ENCODE measurements at places on chromosomes 16 and 17. TPM values are rescaled to one million over a fixed set of nuclear protein-coding genes. Genes with fewer than 3 reads are reported as not detected.

The TTLL6 gene
- total RNA-seq, result not detected

The RAB26 gene
- 1.8 TPM for total RNA-seq

The TMEM204 gene
- total RNA-seq, result 13.0 TPM

The RPGRIP1L gene
- total RNA-seq, result 2.4 TPM

The HAPSTR1 gene
- total RNA-seq, result 67.6 TPM

The TMEM92 gene
- not detected for total RNA-seq

The CRYBA1 gene
- not detected for total RNA-seq

The CCL16 gene
- total RNA-seq, result not detected

The MYH11 gene
- total RNA-seq, result 25.7 TPM

DNA sequence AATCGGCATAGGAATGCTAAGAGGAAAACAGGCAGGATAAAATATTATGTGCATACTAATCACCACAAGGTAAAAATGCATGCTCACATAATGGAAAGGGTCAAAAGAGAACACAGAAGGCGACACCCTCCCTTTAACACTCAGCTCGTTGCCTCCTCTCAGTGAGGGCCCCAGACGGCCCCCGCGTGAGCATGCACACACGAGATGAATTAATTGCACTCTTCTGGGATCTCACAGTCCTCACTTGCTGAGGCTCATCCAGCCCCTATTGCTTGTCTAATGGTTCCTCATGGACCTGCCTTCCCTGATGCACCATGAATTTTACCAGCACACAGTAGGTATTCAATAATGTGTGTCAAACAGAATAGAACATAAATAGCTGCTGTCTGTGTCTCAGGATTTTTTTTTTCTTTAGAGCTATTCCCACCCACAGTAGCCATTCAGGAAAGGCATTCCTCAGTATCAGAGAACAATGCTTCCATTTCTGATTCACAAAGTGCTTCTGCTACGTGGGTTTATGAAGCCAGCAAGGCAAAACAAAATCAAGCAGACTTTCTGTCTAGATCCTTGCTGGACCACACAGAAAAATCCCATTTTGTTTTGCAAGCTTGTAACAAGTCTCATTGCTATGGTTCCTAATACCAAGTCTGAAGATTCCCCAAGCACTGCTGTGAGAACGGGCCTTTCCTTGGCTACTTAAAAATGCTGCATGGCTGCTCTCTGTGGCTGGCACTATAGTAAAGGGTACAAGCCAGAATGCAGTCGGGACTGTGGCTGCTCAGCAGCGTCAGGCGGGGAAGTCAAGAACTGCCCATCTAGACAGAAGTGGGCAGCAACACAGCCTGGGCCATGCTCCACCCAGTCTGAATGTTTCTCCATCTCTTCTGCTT, 43.6 kb downstream of the TOM1L2 start:
- H3K36me3 ChIP-seq, result no peaks in the 10 kb centered on the region
- DNase-seq, result no peak
- H3K4me1 ChIP-seq, result peaks cover 78% of the 10 kb centered on the region
- H3K27me3 ChIP-seq, result no peaks in the 10 kb centered on the region

- no peaks in the 10 kb centered on the region for H3K27me3 ChIP-seq
- no peak for DNase-seq
- no peak overlapping the region for H3K4me3 ChIP-seq
These were observed 28.3 kb downstream of the G6PC1 start for GRCh38 chr17:42928714-42929496.

- H3K27me3 ChIP-seq, result peaks cover 67% of the 10 kb centered on the region
These were observed 142.8 kb upstream of the FOXF1 start for GRCh38 chr16:86367291-86368072.

- peaks cover 8% of the 10 kb centered on the region for H3K27me3 ChIP-seq
- no peaks in the 10 kb centered on the region for H3K36me3 ChIP-seq
- H3K4me1 ChIP-seq, result no peaks in the 10 kb centered on the region
- H3K4me3 ChIP-seq, result no peak overlapping the region
- no peak for DNase-seq
- no peak overlapping the region for H3K27ac ChIP-seq
These were observed 201.8 kb upstream of the CDH5 start for GRCh38 chr16:66164581-66165247.

DNA sequence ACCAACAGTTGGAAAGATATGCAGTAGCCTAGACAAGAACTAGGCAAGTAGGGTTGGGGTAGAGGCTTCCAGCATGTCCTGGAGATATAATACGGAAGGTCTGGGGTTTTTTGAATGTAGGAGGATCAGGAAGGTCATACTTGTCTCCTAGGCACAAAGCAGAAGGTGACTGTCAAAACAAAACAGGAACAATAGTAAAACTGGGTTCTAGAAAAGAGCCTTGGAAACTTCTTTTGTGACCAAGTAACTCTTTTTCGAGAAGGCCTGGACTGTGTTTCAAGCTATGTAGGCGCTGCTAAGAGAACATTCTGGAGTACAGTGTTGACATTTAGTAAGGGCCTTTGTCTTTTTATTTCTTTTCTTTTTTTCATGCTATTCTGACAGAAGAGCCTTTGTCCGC, 26.9 kb upstream of the TENT4B start:
- no peak for DNase-seq
- H3K27me3 ChIP-seq, result peaks cover 7% of the 10 kb centered on the region
- H3K27ac ChIP-seq, result no peak overlapping the region
- no peaks in the 10 kb centered on the region for H3K36me3 ChIP-seq

GRCh38 chr16:3115561-3115960, 3.2 kb downstream of the ZNF205 start:
- no peak overlapping the region for H3K27ac ChIP-seq
- no peaks in the 10 kb centered on the region for H3K27me3 ChIP-seq
- no peak for DNase-seq
- H3K4me1 ChIP-seq, result peaks cover 31% of the 10 kb centered on the region
- peaks cover 14% of the 10 kb centered on the region for H3K36me3 ChIP-seq
- no peak overlapping the region for H3K4me3 ChIP-seq

All from heart right ventricle (tissue), 16 donors.